ENCODE measurements at places on chromosomes 3 and 15.

DNA sequence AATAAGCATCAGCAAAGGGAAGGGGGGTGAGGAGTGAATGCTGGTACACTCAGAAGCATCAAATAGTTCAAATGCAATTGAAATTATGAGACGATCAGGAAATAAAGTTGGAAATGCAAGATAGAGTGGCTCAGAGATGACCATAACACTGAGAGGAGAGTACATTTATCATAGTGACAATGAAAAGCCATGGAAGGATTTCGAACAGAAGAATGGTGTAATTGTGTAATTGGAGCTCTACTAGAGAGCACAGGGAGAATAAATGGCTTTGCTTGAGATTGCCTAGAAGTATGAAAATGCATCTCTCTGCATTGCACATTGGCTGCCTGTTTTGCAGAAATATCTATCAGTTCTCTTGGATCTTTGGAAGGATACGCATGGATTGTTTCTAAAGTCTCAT lies 163.3 kb downstream of the TP63 start:
- no peak for DNase-seq

DNA sequence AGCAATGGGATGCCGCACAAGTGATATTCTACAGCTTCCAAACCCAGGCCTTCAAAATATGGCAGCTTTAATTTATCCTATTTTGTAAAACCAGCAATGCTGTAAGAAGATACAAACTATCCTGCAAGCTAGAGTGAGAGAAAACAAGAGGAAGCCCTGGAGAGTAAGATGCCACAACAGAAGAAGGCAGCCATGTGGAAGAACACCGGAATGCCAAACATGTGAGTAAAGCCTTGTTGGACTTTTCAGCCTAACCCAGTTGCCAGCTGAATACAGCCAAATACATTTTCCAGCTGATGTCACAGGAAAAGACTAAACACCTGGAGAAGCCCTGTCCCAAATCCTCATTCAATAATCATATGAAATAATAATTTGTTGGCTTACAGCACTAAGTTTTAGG lies 1115.1 kb upstream of the CADM2 start:
- peak; percentile 57 for DNase-seq

GRCh38 chr15:60523056-60523455 lies 44.1 kb upstream of the ICE2 start:
- DNase-seq: no peak

GRCh38 chr15:66462627-66463026 lies 34.9 kb downstream of the SNAPC5 start:
- no peak for DNase-seq

DNA sequence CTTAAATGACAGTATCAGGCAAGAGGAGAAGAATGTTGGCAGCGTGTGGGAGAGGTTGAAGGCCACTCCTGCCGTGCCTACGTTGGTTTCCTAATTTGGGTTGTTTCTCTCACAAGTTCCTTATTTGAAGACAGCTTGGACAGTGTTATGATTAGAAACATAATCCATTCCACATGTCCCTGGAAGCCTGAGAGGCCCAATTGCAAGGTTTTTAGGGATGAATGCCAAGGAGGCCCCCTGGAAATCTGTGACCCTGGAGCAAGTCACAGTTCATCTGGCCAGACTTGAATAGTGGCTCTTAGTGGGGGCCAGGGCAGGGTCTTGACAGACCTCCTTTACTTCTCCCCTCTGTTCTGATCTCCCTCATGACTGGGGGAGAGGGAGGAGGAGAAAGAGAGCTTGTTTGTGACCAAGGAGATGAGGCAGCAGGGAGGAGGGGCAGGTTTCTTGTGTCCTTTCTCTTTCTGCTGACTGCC lies 584.4 kb upstream of the TBL1XR1 start:
- DNase-seq: no peak

- DNase-seq: no peak
Measured at GRCh38 chr15:33753012-33753411, 215.3 kb upstream of the CHRM5 start.

DNA sequence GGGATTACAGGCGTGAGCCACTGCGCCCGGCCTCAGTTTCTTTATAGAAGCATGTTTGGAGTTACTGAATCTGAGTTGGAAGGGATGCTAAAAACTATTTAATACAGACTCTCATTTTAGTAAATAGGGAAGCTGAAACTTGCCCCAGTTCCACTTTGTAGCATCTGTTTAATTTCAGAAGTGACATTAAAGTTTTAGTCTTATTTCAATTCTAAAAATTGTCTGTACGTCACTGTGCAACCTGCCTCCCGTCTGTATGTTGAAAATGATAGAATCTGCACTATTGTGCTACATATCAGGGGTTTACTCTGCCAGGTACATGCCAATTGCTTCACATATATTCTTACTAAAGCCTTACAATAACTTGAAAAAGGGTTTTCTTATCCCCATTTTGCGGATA lies 15.3 kb downstream of the CNOT10 start:
- no peak for DNase-seq

- DNase-seq: no peak
Measured at GRCh38 chr15:36807134-36807764, 227.8 kb downstream of the CDIN1 start.

DNA sequence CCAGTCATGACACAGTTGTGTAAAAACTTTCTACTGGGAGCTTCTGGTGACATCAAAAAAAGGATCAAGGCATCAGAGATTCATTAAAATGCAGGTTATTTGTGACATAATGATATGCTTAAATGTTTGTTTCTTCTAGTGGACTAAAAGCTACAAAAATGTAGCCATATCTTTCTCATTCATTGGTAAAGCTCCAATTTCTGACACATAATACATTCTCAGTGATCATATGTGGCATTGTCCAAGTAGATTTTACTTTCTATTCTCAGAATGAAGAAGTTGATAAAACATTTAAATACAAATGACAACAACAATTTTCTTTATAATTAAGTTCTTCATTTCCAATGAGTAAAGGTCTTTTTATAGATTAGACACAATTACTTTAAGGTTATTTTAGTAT lies 71.0 kb upstream of the ARHGEF26 start:
- no peak for DNase-seq

DNA sequence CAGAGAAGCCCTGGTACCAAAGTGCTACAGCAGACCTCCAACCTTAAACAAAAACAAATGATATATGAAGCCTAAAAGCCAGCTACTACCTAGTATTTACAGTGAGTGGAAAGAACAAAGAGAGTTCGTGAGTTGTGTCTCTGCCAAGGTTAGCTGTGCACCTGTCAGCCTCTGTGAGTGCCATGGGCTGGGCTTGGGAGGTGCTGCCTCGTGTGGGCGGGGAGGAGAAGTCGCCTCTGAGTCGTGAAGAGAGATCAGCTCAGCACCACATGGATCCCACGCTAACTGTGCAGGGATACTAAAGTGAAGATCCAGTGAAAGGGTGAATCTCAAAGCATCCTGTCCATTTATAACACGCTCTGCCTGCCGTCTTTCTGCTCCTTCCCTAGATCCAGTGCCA lies 101.9 kb downstream of the CHDH start:
- DNase-seq: no peak

DNA sequence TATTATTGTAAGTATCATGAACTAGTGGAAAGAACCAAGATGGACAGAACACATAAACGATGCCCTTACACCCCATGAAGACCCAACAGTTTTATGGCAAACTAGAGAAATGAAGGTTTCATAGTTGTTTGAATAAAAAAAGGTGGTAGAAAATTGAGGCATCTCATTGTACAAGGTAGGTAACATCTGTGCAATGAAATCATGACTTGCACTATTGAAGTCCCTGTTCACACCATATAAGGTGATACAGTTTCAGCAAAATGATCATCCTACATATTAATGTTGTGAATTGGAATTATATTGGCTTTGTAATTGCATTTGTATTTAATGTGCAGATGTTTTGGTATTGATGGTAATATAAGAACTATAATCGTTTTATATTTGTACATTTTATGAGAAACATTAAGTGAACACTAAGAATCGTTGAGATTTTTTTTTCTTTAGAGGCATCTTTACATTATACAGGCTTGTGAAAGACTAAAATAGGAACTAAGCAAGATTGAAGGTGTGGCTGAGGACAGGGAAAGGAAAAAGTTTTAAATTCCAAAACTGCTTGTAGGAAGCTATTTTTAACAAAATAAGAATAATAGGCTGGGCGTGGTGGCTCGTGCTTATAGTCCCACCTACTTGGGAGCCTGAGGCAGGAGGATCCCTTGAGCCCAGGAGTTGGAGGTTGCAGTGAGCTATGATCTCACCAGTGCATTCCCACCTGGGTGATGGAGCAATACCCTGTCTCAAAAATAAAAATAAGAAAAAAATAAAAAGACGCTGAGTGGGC lies 48.5 kb downstream of the CGNL1 start:
- no peak for DNase-seq

- no peak for DNase-seq
Measured at GRCh38 chr3:183802989-183803388, 22.4 kb downstream of the MAP6D1 start.

DNA sequence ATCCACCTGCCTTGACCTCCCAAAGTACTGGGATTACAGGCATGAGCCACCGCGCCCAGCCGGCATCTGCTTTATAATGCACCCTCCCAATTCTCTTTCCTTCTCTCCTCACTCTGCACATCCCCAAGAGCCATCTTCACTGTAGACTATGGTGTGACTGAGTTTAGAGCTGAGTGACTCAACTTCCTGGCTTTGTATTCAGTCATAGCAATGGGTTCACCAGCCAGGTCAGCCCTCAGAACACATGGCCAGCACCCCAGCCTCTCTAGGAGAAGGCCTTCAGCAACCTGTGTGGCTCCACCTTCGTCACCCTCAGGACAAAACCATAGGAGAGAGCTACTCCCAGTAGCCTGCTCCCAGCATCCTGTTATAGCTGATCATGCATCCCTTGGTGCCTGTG lies 33.0 kb downstream of the ARID3B start:
- DNase-seq: no peak

DNA sequence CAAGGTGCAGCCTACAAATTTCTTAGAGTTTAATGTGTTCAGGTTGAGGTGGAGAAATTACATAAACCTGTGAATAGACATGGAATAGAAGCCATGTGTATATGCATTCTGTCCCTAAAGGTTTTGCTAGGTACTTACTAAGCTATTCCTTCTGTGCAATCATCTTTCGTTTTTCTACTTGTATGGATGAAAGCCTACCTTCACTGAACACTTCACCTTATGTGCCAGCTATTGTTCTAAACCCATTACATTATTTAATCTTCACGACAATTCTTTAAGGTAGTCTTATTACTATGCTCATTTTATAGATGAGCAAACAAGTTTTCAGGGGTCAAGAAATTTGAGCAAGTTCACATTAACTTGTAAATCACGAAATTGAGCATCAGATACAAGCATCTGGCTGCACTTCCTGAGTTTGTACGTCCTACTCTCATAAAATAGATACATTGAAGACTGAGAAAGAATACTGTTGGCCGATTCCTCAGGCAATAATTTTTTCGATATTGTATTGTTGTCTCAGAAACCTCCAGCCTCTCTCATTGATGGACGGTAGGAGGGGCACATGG lies 635 bp upstream of the RCN2 start:
- DNase-seq: no peak

GRCh38 chr3:73473898-73474416 lies 150.8 kb downstream of the PDZRN3 start:
- no peak for DNase-seq

GRCh38 chr15:24676431-24676830 lies 856 bp downstream of the NPAP1 start:
- DNase-seq: no peak

DNA sequence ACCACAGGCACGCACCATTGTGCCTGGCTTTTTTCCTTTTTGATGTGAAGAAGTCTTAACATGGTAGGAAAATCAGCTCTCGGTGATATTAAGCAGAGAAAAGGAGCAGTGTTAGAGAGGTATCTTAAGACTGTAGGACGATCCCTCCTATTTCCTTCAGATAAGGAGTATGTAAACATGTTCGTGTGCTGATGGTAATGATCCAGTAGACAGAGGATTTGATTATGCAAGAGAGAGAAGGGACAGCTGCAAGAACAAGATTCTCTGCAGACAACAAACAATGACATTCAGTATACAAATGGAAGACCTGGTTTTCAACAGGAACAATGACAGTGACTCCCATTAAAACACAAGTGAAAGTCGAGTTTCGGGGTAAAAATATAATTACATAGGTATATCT lies 95.1 kb upstream of the MELTF start:
- no peak for DNase-seq

GRCh38 chr3:45118615-45119071 lies 27.5 kb downstream of the CDCP1 start:
- DNase-seq: no peak

- no peak for DNase-seq
Measured at GRCh38 chr3:98731720-98732285, 31.3 kb upstream of the ST3GAL6 start.

- DNase-seq: no peak
Measured at GRCh38 chr3:150589759-150590158, 13.4 kb upstream of the SELENOT start.

DNA sequence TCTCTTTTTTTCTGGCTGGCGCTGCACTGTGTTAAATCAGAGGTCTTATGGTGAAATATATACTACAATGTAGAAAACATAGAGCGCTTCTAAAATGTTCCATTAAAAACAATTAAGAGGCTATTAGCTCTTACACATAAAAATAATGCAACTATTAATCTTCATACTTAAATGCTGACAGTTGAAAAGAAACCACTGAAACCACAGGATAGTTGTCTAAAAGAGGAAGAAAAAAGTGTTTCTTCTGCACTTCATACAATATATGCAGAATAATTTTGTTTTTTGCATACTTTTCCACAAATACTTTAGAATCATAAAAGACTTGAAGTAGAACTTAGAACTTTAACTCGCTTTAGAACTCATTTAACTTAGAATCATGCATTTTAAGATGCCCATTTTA lies 170.5 kb downstream of the PYDC2 start:
- no peak for DNase-seq

Data from epithelial cell of proximal tubule (primary cell).